ENCODE measurements at places on chromosomes 13 and 19. TPM values are rescaled to one million over a fixed set of nuclear protein-coding genes. Genes with fewer than 3 reads are reported as not detected.
A peak's percentile ranks its signal among the peaks of the same experiment; 100 is the strongest.

DNA sequence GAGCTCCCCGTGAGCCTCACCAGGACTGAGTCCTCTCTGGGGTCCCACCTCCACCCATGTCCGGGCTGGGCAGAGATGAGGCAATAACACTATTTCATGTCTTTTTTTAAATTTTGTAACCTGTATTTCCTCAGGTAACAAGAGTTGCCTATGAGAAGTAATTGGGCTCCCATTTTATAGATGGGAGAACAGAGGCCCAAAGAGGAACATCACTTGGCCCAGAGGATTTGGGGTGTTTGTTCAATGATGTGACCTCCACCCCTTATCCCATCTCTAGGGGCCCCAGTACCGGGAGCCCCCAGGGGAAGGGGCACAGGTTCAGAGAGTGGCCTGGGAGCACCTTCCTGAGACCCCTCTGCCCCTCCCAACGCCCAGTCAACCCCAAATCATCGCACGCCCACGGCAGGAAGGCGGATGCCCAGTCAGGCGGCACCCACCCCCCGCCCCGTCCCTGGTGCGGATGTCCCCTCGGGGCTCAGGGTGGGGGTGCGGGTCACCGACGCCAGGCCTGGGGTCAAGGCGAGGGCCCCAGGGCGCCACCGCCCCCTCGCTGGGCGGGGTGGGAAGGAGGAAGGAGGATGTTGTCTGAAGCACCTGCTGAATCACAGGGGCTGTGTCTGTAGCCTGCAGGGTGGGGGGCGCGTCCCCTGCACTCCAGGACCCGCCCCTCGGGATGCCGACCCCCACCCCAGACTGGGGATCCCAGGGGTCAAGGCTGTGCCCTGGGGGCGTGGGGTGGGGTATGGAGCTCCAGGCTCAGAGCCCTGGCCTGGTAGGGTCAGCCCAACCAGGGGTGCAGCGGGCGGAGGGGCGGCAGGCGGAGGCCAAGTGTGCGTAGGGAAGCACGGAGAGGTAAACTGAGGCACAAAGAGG, 9.0 kb upstream of the CIRBP start:
- H3K4me1 ChIP-seq: peaks cover 47% of the 10 kb centered on the region
- H3K36me3 ChIP-seq: peaks cover 36% of the 10 kb centered on the region
- H3K27me3 ChIP-seq: no peaks in the 10 kb centered on the region
- peak overlapping the region; percentile 71 for H3K27ac ChIP-seq

DNA sequence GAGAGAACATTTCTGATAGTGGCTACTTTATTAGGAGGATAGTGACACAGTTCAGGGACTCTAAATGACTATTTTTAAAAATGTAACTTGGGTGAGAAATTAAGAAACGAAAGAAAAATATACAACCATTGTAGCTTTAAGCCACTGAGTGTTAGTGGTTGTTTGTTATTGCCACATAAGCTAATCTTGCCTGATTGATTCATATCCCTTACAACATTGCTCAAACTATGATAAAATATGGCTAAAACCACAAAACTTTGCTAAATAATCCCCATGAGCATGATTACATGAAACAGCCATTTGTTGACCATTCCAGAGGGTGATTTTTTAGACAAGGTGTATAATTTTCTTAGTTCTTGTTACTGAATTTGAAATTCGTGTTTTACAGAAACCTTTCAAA, 343.4 kb downstream of the SLITRK5 start:
- no peak overlapping the region for H3K27ac ChIP-seq
- DNase-seq: no peak
- no peaks in the 10 kb centered on the region for H3K27me3 ChIP-seq
- H3K36me3 ChIP-seq: no peaks in the 10 kb centered on the region

DNA sequence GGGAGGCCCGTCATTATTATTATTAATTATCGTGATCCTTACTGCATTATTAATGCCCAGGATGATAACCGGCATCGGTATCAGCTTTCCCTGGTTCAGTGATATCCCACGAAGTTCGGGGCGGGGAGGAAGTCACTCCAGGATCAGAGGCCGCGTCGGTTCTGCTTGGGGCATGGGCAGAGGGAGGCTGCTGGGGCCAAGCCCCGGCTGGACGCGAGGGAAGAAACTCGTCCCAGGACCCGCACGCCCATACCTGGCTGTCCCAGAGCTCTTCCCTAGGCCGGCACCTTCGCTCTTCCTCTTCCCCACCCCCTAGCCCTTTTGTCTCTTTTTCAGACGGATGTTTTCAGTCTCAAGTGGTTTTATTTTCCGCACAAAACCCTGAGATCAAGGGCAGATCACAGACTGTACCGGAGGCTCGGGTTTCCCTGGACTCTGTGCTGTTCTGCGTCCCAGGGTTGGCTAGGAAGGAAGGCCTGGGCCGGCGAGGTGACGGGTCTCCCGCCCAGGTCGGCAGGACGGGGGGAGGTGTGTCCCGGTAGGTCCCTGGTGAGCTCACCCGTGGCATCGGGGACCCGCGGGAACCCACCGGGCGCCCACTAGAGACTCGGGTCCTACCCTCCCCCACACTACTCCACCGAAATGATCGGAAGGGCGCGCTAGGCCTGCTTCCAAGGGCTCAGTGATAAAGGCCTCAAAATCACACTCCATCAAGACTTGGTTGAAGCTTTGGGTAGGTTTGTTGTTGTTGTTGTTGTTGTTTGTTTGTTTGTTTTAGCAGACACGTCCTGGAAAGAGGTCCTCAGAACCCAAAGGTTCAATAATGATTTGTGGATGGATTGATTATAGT, 7.9 kb downstream of the ZIC2 start:
- peaks cover 93% of the 10 kb centered on the region for H3K27me3 ChIP-seq
- H3K4me3 ChIP-seq: no peak overlapping the region
- no peaks in the 10 kb centered on the region for H3K36me3 ChIP-seq
- H3K27ac ChIP-seq: no peak overlapping the region
- no peak for DNase-seq

GRCh38 chr19:54209811-54210494, 9.3 kb downstream of the RPS9 start:
- no peaks in the 10 kb centered on the region for H3K27me3 ChIP-seq
- peaks cover 30% of the 10 kb centered on the region for H3K4me1 ChIP-seq
- DNase-seq: peak; percentile 98
- H3K36me3 ChIP-seq: peaks cover 33% of the 10 kb centered on the region

DNA sequence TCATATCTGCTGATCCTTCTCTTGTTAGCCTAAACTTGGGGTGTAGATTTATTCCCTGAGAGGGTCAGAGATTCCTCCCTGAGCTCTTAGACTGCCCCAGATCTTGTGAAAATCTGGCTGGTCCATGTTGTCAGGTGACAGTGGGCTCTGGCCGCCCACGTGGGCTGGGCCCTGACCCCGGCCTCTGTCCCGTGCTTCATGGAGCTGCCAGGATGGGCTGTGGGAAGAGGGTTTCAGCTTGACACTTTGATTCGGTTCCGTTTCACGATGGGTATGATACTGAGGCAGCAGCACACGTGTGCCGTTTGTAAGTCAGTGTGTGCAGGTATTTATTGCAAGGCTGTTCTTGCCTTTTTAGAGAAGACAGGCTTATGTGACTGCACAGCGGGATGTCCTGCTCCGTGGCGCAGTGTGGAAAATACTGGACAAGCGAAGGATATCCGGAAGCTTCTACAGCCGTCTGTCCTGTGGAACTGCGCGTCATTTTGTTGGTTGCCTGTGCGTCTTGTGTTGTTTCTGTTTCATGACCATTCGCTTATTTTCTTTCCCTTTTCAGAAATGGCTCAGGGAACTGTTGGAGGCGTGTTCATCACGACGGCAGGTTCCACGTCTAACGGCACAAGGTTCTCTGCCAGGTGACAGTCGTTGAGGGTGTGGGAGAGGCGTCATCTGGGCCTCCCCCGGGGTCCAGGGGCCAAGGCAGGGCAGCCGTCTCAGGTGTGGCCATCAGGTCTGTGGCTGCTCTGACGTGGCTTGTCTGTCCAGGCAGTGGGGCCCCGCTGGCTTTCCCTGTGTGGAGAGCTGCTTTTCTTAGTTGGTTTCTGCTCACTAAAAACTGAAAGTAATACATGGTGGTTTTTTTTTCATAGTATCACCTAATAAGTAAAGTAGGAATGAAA, 20.5 kb downstream of the ATP4B start:
- H3K27ac ChIP-seq: no peak overlapping the region
- no peaks in the 10 kb centered on the region for H3K4me1 ChIP-seq
- no peaks in the 10 kb centered on the region for H3K27me3 ChIP-seq
- DNase-seq: no peak
- H3K36me3 ChIP-seq: peaks cover 69% of the 10 kb centered on the region

DNA sequence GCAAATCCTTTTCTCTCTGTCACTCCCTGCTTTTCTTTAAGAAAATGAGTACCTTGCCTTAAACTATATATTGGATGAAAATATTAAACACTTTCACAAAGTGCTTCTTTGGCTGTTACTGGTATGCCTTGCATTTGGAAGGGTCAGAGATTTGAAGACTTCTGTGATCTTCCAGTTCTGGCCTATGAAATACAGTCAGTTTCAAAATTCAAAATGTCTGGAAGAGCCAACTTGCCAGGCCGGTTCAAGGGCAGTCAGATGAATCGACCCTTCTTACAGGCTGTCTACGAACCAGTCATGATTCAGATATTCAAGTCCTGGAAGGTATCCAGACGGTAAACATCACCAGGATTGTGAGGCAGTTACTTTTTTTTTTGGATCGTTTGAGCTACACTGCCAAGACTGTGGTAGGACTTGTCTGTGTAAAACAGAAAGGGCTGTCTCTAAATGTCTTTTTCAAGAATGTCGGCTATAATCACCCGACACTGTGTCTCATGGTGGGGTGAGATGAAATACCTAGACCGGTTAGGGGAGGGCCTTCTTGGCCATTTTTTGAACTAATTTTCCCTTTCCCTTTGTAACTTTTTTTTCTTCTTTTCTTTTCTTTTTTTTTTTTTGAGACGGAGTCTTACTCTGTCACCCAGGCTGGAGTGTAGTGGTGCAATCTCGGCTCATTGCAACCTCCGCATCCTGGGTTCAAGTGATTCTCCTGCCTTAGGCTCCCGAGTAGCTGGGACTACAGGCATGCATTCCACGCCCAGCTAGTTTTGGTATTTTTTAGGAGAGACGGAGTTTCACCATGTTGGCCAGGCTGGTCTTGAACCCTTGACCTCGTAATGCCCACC, 11.2 kb downstream of the ACTN4 start:
- peak overlapping the region; percentile 17 for H3K4me3 ChIP-seq
- peak; percentile 100 for DNase-seq
- peaks cover 44% of the 10 kb centered on the region for H3K4me1 ChIP-seq
- H3K27me3 ChIP-seq: no peaks in the 10 kb centered on the region
- peak overlapping the region; percentile 97 for H3K27ac ChIP-seq
- H3K36me3 ChIP-seq: peaks cover 19% of the 10 kb centered on the region

GRCh38 chr13:39054112-39054511, 15.9 kb downstream of the NHLRC3 start:
- DNase-seq: no peak
- H3K27ac ChIP-seq: no peak overlapping the region

Gene ACTMAP
- total RNA-seq: 0.54 TPM

Gene ZNF564
- 9.4 TPM for total RNA-seq

Gene TLE2
- total RNA-seq: 0.28 TPM
